Activated CD8-positive, alpha-beta memory T cell treated with anti-CD3 and anti-CD28 coated beads, Interleukin-2, amount 50 U/mL, for 4 hours (primary cell): ENCODE measurements at places on chromosomes 12 and 14.

- DNase-seq, result no peak
Observed at GRCh38 chr14:77485901-77486678, 12.5 kb downstream of the ISM2 start.

DNA sequence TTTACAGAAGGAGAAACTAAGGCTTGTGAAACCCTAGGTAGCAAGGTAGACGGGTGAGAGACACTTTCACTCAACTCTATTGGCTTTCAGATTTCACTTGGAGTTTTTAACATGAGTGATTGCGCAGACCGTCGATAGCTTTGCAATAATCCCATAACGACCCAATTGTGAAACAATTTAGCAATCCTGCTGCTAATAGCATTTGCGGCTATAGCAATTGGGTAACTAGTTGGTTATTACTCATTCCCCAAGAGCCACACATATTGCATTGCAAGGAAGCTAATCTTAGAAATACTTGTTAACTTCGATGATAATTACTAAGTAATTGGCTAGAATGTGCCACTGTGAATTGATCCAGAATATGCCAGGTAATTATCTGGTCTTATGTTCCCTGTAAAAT, 159.9 kb upstream of the NOS1 start:
- DNase-seq, result no peak

DNA sequence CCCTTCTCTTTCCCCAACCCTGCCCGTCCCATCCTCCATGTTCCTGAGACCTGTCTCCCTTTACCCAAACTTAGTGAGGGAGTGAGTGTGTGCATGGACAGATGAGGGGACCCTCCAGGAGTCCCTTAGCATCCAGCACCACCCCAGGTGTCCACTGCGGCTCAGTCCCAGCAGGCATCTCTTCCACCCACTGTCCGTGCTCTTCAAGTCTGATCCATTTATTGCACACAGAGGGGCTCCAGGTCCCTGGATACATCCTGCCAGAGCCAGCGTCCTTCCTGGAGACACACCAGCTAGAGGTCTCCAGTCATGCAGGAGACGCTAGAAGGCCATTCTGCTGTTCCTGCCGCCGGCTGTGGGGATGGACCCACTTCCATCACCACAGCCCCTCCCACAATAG, 239.2 kb downstream of the ADGRD1 start:
- DNase-seq, result no peak

DNA sequence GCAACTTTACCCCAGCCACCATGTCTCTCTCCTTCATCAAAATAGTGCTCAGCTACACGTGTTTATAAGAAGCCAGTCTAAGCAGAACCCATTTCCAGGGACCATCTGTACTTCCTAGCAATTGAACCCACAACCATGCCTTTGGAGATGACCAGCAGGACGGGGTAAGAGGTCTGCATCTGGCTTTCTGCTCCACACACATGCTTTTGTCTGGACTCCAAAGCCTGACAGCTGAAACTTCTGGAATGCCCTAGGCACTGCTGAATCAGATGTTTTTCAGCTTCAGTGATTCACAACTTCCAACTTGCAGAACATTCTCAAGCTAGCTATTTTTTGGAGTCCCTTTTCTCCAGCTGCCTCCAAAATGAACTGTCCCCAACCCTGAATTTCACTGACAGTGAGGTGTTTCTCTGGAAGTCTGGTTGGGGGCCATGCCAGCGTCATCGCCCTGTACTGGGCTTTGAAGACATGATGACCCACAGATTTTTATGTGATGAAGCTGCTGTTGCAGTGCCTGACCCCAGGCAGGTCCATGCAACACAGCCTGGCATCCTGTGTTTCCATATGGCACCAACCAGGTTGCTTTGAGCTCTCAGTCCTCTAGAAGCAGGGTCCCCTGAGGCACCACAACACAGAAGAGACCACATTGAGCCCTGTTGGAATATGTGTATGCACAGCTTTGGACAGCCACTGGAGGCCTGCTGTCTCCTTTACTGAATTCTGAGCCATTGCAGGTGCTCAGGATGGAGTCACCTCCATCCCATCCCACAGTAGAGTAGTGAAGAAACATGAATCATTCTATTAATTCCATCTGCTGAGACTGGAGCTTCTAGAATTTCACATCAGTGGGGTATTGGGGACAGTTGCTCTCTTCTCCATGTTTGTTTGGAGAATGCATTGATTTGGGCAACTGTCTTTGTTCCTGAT, 80.2 kb downstream of the NUAK1 start:
- no peak for DNase-seq

DNA sequence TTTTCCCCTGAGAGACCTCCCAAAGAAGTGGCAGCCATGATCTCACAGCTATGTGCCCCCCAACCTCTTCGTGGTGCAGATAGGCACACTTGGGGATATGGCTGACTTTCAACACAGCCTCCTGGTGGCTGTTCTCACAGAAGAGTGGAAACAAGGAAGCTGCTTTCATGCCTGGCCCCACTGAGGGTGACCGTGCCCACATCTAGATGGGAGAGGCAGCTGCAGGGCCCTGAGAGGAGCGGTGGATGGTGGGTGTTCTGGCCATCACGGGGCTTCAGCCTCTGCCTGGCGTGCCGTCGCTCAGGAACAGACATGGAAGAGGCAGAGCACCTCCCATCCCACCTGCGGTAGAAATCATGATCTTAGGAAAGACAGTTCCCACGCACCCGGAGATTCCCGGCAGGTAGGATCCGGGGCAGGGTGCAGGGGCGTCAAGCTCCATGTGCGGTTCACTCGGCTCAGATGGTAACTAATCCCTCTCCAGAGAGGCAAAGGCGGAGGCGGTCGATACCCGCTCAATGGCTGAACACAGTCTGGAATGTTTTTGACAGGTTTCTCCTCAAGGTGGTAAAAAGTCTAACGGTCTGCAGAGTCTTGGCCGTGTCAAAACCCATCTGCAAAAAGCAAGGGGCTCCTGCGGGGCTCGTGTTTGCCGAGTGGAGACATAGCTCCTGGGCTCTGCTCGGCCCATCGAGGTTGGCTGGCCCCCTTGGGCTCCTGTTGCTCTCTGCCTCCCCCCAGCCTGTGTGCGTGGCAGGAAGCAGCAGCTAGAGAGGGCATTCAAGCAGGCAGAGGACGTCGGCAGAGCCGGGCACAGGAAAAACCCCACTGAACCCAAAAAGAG, 225.2 kb upstream of the RTL1 start:
- DNase-seq, result no peak

- no peak for DNase-seq
Observed at GRCh38 chr12:6476489-6476888, 6.0 kb upstream of the VAMP1 start.

- DNase-seq, result no peak
Observed at GRCh38 chr12:108394196-108394595, 55.1 kb upstream of the CMKLR1 start.

DNA sequence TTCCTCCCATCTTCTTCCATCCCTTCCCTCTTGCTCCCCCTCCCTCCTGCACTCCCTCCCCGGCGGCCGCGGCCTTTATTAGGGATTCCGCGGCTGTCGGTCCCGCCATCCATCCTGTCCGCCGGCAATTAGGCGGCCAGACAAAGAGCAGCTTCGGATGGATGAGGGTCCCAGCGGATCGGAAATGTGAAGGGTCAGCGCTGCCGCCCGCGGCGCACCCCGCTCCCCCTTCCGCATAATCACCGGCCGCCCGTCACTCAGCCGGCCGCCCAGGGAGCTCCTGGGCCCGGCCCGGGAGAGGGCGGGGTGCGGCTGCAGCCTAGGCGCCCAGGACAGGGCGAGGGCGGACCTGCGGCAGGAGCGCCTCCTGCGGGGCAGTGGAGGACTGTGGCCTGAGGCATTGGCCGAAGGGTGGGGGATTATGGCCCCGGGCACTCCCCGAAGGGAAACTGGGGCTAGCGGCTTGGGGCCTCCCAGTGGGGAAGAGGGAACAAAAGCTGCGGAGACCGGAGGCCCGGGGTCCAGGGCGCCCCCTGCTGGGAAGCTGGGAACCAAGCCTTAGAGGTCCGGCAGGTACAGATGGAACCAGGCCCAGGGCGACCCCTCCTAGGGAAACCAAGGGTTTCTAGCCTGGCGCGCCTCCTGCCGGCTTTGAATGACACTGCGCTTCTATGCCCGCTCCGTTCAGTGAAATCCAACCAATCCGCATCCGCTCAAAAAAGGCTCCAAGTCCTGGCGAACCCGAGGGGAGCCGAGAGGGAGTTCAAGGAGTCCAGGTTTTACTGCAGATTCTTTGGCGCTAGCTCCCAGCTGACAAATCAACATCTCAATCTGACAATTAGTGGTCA, 4.4 kb upstream of the DNAJC22 start:
- peak; percentile 74 for DNase-seq
